NCI-H774 (cell line): ENCODE measurements at places on chromosomes 4 and X.

DNA sequence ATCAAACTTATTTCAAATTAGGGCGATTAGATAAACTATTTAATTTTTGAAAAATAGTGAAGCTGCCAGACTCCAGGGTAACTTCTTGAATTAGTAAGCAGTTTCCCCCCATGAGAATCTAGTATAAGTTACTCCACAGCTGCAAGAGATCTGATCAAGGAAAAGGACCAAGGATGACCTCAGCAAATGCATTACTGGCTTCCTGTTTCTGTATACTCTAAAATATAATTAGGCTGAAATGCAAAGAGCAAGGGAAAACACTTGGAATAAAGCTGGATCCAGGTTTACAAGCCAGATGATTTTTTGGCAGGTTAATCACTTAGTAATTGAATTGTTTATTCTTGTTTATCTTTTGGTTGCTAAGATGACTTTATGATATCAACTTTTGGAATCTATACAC is 13.4 kb upstream of the P2RY10 start:
- DNase-seq: no peak

- DNase-seq: no peak
Observed at GRCh38 chr4:172686021-172686420, 482.6 kb upstream of the GALNT7 start.

GRCh38 chrX:23494741-23495140 is 160.1 kb downstream of the PTCHD1 start:
- no peak for DNase-seq

DNA sequence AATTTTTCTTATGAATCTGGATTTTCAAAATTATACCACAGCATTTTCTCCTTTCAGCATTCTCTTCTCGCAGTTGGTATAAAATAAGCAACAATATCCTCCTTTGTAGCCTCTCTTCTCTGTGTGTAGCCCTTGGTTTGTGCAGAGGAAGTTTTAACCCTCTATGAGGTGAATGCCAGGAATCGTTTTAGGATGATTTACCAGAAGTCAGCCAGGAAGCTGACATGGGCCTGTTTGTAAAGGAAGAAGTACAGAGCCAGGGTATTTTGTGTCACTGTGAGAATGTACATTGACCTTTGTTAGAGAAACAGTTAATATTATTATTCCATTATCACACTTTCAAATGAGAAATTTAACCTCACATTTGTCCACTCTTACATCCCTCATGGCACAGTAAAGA is 88.9 kb upstream of the RPL34 start:
- DNase-seq: no peak

DNA sequence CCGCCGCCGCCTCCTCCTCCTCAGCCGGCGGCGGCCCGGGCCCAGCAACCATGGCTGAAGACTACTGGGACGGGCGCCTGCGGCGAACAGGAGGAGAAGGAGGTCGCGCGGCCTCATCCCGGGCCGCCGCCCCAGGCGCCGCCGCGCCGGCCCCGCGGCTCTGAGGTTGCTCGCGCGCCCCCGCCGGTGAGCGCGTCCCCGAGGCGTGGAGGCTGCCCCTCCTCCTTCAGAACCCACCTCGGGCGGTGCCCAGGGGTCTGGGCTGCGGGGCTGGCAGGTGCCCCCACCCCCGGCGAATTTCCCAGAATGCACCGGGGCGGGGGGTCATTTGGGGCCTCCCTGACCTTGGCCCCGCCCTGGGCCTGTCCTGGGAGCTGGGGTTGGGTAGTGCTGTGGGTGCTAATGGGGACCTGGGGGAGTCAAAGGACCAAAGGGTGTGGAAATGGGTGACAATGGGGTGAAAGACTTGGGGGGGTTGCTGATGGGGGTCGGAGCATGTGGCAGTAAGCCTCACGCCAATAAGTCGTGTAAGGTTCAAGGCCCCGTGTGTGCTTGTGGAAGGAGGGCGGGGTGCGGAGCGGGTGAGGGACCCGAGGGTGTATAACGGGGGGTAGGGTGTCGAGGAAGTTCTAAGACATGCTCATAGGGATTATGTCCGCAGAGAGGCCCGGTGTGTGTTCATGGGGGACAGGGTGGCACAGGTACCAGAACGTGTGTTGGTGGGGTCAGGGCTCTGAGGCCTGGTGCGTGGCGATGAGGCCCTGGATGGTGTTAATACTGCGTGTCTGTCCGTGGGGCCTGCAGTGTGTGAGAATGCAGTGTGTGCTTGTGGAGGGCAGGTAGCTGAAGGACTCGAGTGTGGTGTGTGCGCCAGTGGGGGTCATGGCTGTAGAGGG is 687 bp downstream of the CDK16 start:
- DNase-seq: peak; percentile 0

DNA sequence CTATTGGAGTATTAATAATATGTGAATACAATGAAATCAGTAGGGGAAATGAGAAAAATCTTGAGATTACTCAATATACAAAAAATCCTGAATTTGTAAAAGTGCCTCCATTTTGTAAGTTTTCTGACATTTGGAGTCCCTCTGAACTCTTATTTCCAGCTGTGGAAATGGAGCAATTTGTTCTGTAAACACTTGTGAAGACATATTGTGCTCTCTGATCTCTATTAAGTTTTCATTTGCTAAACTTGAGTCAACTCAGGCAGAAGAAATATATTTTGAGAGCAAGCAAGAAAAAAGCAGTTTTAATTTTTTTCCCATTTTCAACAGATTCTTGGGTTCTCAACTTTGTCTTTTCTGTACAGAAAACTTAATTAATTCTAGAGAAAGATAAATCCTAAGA is 51.4 kb upstream of the PCDH18 start:
- DNase-seq: no peak

DNA sequence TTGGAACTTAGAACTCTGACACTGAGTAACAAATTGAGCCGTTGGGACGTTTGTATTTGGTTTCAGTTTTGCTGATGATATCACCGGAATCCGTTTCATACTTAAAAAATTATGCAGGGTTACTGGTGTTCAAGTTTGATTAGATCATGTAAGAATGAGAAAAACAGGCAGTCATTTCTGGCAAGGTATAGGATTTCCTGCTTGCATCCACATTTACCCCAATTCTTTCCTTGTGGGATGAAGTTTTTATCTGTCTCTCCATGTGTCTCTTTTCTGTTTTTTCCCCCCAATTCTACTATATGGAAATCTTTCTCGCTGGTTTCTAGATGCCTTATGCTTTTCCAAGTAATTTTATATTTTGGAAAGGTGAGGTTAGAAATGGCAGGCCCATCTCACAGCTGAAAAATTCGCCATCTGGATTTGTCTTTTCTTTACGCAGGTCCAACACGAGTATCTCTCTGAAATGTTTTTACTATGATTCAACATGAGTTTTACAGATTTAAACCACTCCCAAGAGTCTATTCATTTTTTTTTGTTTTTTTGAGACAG is 197.9 kb downstream of the SHOX start:
- no peak for DNase-seq

DNA sequence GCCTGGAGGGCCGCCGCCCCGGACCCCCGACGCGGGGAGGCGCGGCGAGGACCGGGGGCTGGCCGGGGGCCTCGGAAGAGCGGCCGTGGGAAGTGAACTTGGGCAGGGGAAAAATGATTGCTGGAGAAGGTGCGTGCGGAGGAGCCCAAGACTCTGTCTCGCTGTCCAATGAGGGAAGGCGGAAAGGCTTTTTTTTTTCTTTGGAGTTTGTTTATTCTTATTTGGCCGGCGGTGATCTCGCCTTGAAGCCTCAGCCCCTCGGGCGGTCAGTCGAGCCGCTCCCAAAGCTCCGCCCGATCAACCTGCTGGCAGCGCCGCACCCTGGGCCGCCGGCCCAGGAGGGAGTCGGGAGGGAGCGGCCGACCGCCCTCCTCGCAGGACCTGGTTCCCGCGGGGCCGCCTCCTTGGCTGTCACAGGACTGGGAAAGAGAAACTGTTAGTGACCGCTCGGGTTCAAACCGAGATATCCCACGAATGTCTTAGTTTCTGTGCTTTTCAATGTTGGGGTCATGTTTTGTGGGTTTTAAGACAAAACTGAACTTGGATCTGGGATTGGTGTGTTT is 2.5 kb downstream of the CPEB2 start:
- DNase-seq: peak; percentile 26

- no peak for DNase-seq
Observed at GRCh38 chr4:176769514-176769913, 23.2 kb downstream of the VEGFC start.

DNA sequence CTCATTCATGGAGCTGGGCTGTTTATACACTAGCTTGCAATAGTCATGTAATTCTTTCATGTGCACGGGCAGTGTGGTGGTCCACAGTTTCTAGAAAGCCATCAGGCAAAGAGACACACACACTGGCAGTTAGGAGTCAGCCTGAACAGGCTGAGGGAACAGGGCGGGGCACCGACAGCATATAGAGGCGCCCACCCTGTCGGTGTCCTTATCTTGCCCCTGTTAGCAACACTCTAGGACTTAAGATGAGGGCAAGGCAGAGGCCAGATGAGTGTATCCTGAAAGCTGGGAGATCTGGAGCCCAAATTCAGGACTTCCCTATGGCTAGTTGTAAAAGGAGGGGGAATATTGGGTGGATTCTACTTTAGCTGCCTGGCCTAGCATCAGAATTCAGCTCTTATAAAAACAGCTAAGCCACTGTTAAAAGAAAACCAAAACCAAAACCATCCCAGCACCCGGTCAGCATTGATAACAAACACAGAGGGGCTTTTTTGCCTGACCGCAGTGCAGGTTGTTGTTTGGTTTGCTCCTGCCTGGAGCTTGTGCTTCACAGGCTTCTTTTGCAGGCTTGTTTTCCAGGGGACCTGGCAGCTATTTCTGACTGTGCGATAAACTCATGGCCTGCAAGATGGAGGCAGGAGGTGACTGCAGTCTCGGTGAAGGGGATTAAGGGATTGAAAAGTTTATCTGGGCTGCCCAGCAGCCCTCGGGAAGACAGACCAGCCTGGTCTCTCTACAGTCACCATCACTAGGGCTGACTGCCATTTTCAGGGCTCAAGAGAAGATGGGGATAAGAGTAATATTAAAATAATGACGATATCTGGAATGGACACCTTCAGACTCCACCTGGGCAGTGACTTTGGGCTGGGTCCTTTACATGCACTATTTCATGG is 638.9 kb downstream of the MID1IP1 start:
- DNase-seq: no peak

GRCh38 chrX:46935295-46935694 is 23.1 kb downstream of the JADE3 start:
- no peak for DNase-seq

DNA sequence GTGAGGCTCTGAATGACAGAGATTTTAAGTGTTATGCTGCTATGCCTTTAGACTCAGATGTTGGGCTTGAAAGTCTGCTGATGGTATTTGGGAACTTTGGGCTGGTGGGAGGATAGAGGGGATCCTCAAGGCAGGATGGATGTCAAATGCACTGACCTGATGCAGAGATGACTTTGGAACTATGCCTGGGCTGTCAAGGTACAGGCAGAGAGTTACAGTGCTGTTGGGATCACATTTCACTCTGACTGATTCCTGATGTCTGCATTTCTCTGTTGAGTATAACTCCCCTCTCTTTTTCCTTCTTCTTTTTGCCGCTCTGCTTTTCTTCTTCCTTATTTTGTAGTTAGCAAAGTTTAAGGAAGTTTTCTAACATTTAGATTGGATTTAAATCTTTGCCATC is 271.8 kb upstream of the ARX start:
- DNase-seq: no peak

DNA sequence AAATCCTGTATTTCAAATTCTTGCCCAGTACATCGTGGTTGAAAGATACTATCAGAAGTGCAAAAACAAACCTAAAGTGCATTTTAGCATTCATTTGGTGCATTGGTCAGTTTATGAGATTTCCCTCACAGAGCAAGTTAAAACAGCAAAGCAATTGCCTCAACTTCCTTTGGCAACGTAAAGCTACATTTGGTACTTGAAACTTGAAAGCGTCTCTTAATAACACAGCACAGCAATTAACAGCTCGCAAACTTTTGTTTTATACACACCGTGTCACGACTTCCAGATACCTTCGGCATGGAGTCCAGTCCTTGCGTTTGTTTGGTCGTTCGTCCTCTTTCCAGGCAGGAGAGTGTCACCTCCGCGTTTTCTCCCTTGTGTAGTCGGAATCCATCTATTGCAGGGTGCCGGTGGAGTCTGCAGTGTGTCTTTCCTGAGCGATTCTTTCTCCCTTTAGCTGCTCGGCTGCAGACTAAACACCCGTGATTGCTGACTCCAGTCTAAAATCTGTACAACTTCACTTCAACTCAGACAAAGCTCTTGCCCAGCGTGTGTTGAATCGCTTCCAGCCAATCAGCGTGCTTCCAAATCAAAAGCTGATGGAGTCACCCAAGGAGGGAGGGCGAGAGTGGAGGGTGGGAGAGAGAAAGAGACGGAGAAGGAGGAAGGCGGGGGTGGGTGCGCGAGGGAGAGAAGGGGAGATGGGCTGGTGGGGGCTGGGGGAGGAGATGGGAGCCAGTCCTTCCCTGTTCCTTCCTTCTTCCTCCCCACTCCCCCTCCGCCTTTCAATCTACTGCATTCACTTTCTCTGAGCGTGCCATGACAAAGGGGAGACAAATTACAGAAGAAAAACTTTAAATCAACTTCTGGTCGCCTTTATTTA is at the start of gene PCDH18:
Gene PCDH18, minus strand, starts transcription at position 509 of the 883 bp plus-strand sequence. Its CDS starts 406 bp downstream, at position 103.
- DNase-seq: peak; percentile 16

- DNase-seq: peak; percentile 52
Observed at GRCh38 chrX:56563231-56564161, at the start of gene UBQLN2. TSS of gene UBQLN2 (plus strand) at chrX:56563627. CDS start at chrX:56563874, 247 bp downstream.

GRCh38 chr4:85901500-85901899 is 426.6 kb downstream of the ARHGAP24 start:
- no peak for DNase-seq

GRCh38 chr4:140269369-140269768 is 104.1 kb upstream of the SCOC start:
- no peak for DNase-seq

DNA sequence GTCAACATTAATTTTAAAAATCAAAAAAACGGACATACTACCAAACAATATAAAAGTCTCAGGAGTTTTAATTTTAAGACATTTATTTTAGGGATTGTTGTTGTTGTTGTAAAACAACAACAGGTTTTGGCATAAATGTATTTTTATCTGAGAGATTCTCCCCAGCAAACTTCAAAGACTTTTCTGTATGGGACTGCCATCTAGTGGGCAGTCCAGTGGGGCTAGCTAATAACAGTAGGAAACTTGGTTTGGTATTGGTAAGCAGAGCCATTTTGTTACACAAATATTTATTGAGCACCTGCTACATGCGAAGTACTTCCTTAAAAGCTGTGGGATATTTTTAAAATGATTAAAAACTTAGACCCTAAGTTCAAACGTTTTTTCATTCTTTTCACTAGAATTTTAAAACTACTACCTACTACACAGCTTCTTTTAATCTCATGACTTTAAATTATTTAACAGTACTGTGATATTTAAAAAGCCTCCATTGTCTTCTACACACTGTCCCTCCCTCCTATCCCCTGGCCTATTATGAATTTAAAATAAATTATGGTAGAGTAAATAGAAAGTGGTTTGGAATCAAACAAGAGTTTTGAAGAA is 1028.4 kb upstream of the INTU start:
- DNase-seq: no peak

DNA sequence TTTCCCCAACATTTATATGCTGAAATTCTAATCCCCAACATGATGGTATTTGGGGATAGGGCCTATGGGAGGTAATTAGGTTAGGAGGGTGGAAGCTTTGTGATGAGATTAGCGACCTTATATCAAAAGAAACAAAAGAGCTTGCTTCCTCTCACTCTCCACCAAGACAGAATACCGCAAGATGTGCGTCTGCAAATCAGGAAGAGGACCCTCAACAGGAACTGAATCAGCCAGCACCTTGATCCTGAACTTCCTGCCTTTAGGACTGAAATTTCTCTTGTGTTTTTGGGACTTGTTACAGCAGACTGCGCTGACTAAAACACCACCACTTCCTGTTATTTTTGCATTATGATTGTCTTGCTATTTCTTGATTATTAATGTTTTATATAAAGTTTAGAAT is 1889.4 kb downstream of the C4orf33 start:
- DNase-seq: no peak
